Neural crest cell (in vitro differentiated cells): ENCODE measurements at places on chromosomes 13 and 19.

- H3K4me1 ChIP-seq: no peaks in the 10 kb centered on the region
- no peak overlapping the region for H3K27ac ChIP-seq
- H3K4me3 ChIP-seq: no peak overlapping the region
- H3K36me3 ChIP-seq: no peaks in the 10 kb centered on the region
- DNase-seq: no peak
Observed at GRCh38 chr19:51007488-51007887, 6.1 kb upstream of the KLK8 start.

DNA sequence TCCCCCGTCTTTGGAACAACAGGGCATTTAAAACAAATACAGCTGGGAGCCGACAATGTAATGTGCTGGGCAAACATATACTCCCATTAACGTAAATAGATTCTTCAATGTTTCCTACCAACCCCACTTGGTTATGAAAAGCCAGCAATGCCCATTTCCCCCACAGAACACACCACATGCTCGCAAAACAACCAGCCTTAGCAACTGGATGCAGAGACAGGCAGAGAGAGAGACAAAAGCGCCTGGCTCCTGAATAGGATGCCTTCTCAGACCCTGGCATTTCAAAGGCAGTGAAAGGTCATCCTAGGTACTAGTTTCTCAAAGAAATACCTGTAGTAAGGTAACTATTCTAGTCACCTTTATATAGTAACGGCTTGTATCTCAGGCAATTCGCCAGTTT lies 462.9 kb downstream of the ITGBL1 start:
- no peak overlapping the region for H3K27ac ChIP-seq
- H3K27me3 ChIP-seq: peaks cover 83% of the 10 kb centered on the region
- H3K4me3 ChIP-seq: peak overlapping the region; percentile 16
- H3K36me3 ChIP-seq: no peaks in the 10 kb centered on the region

GRCh38 chr19:5186293-5187050 lies 154.1 kb downstream of the PTPRS start:
- peaks cover 17% of the 10 kb centered on the region for H3K4me1 ChIP-seq
- H3K27me3 ChIP-seq: no peaks in the 10 kb centered on the region
- no peak for DNase-seq
- no peak overlapping the region for H3K27ac ChIP-seq

DNA sequence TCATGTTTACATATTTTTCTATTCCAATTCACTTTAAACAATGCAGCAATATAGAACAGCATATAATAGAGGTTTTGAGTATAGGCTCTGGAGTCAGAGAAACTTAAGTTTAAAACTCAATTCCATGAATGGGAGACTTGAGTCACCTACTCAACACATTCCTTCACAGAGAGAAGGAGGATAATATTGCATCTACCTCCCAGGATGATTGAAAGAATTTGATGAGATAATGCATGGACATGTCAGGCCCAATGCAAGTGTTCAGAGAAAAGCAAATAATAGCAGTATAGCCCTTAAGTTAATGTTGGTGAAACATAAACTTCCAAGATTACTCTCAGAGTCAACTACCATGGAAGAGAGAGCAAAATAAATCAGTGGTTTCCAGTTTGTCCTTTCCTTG lies 170.2 kb downstream of the DCLK1 start:
- H3K4me1 ChIP-seq: peaks cover 5% of the 10 kb centered on the region
- no peaks in the 10 kb centered on the region for H3K27me3 ChIP-seq
- DNase-seq: no peak
- peaks cover 3% of the 10 kb centered on the region for H3K36me3 ChIP-seq
- H3K27ac ChIP-seq: no peak overlapping the region
- no peak overlapping the region for H3K4me3 ChIP-seq

DNA sequence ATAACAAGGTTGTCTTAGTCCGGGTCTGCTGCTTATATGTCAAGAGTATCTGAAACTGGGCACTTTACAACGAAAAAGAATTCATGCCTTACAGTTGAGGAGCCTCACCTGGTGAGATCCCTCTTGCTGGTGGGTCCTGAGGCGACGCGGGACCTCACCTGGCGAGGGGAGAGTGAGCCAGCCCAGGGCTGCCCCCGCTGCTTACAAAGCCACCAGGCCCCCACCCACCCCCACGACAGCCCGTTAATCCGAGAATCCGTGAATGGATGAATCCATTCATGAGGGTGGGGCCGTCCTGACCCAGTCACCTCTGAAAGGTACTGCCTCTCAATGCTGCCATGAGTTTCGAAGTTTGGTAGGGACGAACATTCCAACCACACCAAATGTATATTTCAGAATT lies 54.0 kb upstream of the F7 start:
- peaks cover 2% of the 10 kb centered on the region for H3K36me3 ChIP-seq
- H3K4me3 ChIP-seq: no peak overlapping the region
- H3K4me1 ChIP-seq: peaks cover 20% of the 10 kb centered on the region
- H3K27me3 ChIP-seq: no peaks in the 10 kb centered on the region

DNA sequence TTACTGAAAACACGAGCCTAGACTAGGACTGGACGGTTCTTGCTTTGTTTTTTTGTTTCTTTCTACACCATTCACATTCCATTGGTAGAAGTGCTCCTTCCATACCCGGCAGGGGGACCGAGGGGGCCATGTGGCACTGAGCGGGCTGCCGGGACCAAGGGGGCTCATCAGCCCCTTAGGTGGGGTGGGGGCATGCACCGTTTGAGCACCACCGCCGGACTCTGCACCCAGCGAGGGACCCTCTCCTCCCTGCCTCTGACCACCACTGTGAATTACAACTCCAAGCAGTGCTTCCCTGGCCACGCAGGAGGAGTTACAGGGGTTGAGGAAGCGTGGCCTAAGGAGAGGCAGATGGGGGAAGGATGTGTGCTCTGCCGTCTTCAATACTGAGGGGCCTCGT lies 15.0 kb upstream of the CFAP97D2 start:
- peaks cover 3% of the 10 kb centered on the region for H3K27me3 ChIP-seq
- peaks cover 27% of the 10 kb centered on the region for H3K4me1 ChIP-seq
- no peak overlapping the region for H3K4me3 ChIP-seq
- no peak overlapping the region for H3K27ac ChIP-seq
- no peak for DNase-seq

- no peaks in the 10 kb centered on the region for H3K36me3 ChIP-seq
- H3K27me3 ChIP-seq: peaks cover 75% of the 10 kb centered on the region
- no peak overlapping the region for H3K4me3 ChIP-seq
- H3K27ac ChIP-seq: no peak overlapping the region
Observed at GRCh38 chr19:3788996-3789778, 3.0 kb upstream of the MATK start.

DNA sequence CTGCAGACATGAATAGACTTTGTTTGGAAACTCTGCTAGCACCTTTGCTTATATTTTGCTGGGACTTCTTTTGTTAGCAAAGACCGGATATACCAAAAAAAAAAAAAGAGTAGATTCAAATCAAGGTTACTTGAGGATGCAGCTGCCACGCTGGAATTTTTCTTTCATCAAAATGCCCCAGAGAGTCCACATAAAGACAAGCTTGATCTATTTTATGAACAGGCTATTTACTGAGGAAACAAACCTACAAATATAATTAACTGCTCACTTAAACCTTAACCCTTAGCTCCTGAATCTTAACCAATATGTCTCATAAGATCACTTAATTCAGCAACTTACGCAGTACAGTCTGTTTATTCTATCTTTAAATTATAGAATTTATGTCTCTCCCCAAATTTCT lies 27.1 kb upstream of the DOCK9 start:
- no peak overlapping the region for H3K4me3 ChIP-seq
- H3K27me3 ChIP-seq: no peaks in the 10 kb centered on the region
- H3K4me1 ChIP-seq: peaks cover 13% of the 10 kb centered on the region
- no peak overlapping the region for H3K27ac ChIP-seq
- DNase-seq: no peak

DNA sequence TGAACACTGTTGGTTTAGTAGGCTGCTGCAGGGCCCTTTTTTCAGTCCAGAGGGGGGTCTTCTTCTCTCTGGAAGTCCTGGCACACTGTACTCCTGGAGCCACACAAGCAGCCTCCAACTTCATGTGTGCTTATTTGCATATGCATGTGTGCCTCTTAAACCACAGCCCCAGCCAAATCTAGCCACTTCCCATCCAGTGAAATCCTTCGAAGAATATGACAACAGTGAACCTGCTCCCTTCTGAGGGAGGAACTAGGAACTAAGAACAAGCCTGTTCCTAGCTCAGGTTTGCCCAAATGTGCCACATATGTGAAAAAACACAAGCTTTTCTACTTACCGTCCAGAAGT lies 348.5 kb downstream of the FOXO1 start:
- no peaks in the 10 kb centered on the region for H3K27me3 ChIP-seq
- H3K4me1 ChIP-seq: peaks cover 9% of the 10 kb centered on the region
- DNase-seq: no peak
- H3K27ac ChIP-seq: peak overlapping the region; percentile 65
- H3K4me3 ChIP-seq: no peak overlapping the region

DNA sequence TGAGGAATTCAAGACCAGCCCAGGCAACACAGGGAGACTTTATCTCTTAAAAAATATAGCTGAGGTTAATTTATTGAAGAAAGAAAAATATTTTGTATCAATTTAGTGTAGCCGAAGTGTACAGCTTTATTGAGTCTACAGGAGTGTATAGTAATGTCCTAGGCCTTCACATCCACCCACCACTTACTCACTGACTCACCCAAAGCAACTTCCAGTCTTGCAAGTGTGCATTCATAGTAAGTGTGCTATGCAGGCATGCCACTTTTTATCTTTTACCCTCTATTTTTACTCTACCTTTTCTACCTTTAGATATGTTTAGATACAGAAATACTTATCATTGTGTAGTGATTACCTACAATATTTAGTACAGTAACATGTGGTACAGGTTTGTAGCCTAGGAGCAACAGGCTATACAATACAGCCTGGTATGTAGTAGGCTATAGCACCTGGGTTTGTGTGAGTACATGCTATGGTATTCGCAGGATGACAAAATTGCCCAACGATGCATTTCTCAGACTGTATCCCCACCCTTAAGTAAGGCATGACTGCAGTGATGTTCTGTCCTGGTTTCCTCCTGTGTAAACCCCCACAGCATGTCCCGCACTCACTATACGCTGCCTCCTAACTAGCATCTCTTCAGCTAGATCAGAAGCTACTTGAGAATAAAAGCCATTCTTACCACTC lies 15.3 kb upstream of the ATP12A start:
- H3K27ac ChIP-seq: no peak overlapping the region
- H3K4me3 ChIP-seq: no peak overlapping the region
- H3K27me3 ChIP-seq: peaks cover 4% of the 10 kb centered on the region
- DNase-seq: no peak
- H3K36me3 ChIP-seq: no peaks in the 10 kb centered on the region

DNA sequence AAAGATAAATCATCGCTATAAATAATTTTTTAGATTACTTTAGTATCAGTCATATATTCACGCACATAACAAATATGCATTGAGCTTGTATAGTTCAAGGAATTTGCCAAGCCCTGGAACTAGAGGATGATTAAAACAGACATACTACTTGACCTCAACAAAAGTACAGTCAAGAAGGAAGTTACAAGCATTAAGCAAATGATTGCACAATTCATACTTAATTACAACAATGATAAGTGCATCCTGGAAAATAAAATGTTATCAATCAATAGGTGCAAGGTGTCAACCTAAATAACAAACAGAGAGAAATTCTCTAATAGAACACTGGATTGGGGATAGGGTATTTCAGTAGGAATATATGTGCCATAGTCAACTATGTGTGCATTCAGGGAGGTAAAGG lies 491.2 kb downstream of the GPC5 start:
- no peak overlapping the region for H3K4me3 ChIP-seq
- no peak overlapping the region for H3K27ac ChIP-seq
- DNase-seq: no peak

DNA sequence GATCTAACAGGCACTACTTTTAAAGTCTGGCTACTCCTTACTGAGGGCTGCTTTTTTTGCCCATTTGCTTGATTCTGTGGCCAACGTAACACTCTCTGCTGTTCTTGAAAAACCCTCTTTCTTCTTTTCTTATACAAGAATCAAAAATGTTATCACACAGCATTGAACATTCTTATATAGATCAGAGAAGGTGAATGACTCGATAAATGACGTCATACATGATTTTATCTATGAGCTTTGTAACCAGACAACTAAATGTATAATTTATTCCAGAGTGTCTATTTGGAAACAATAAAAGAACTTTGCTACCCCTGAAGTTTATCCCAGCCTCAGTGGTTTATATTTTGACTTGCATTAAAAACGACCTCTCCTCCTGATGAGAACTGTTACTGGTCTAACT lies 12.4 kb downstream of the RFX2 start:
- H3K4me1 ChIP-seq: peaks cover 35% of the 10 kb centered on the region
- no peak for DNase-seq
- peaks cover 6% of the 10 kb centered on the region for H3K36me3 ChIP-seq
- H3K27me3 ChIP-seq: no peaks in the 10 kb centered on the region
- no peak overlapping the region for H3K27ac ChIP-seq

DNA sequence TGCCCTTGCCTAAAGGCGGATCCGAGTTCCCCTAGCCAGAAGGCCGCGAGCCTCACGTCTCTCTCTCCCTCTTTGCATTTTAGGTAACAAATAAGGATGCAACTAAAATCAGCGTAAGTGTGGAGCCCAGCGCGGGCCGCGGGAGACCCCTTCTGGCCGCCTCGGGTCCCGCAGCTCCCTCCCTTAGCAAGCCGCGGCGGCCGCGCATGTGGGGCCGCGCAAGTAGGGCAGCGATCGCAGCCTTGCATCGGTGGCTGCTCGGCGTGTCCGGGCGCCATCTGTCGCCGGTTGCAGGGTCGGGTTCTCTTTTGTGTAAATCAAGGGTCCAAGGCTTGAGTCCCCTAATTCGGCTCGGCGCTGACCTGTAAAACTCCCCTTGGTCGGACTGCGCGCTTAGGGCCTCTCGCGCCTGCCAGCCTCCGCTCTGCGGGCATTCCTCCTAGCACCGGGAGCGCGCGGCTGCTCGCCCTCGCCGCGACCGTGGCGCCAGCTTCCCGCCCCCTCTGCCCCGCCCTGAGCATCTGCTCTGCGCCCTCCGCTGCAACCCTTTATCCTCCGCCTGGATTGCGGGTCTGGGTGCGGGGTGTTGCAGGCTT lies 2.7 kb downstream of the VSTM2B start:
- H3K27me3 ChIP-seq: peaks cover 82% of the 10 kb centered on the region
- H3K27ac ChIP-seq: no peak overlapping the region
- peaks cover 21% of the 10 kb centered on the region for H3K4me1 ChIP-seq
- peak; percentile 76 for DNase-seq
- peak overlapping the region; percentile 84 for H3K4me3 ChIP-seq

- H3K27me3 ChIP-seq: no peaks in the 10 kb centered on the region
- no peak overlapping the region for H3K4me3 ChIP-seq
- peaks cover 7% of the 10 kb centered on the region for H3K4me1 ChIP-seq
- no peak for DNase-seq
Observed at GRCh38 chr13:29993716-29994488, 143.5 kb upstream of the UBL3 start.

- no peaks in the 10 kb centered on the region for H3K36me3 ChIP-seq
- no peak overlapping the region for H3K4me3 ChIP-seq
- no peak for DNase-seq
- no peak overlapping the region for H3K27ac ChIP-seq
Observed at GRCh38 chr13:33050161-33050560, 33.9 kb downstream of the KL start.

DNA sequence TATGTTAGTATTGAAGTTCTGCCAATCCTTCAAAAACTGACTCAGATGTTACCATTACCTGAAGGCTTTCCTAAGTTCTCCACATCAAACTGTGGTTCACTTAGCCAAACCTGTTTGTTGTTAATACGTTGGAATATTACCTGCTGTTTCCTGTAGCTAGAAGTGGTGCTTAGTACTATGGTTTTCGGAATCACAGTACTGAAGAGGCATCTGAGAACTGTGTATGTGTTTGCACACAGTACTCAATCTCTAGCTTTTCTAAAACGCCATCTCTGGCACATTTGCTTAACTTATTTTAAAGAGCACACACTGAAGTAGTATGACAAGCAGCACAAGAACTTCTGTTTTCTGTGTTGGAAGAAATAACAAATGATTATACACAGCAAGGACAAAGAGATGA lies 248.2 kb downstream of the SHISA2 start:
- H3K4me1 ChIP-seq: peaks cover 6% of the 10 kb centered on the region
- H3K4me3 ChIP-seq: no peak overlapping the region
- no peaks in the 10 kb centered on the region for H3K27me3 ChIP-seq
- no peak overlapping the region for H3K27ac ChIP-seq
- H3K36me3 ChIP-seq: no peaks in the 10 kb centered on the region
